Hair follicle dermal papilla cell (primary cell): ENCODE measurements at places on chromosomes 4 and X. TPM values are rescaled to one million over a fixed set of nuclear protein-coding genes. Genes with fewer than 3 reads are reported as not detected.

HELQ gene
- 11.8 and 14.8 TPM in 2 replicates for total RNA-seq

CT47B1 gene
- not detected in 2 replicates for total RNA-seq

ZNF732 gene
- total RNA-seq, result 1.1 and 1.7 TPM in 2 replicates

TRPC5OS gene
- total RNA-seq, result not detected in 2 replicates

EVC gene
- total RNA-seq, result 49.4 and 71.2 TPM in 2 replicates

ATP8A1 gene
- total RNA-seq, result 0.97 and 1.5 TPM in 2 replicates

AKAP14 gene
- total RNA-seq, result not detected in 2 replicates

SPRY1 gene
- 19.6 and 20.6 TPM in 2 replicates for total RNA-seq

SPIN4 gene
- 5.2 and 5.5 TPM in 2 replicates for total RNA-seq

QRFPR gene
- not detected in 2 replicates for total RNA-seq

MTCP1 gene
- 0.97 and 1.1 TPM in 2 replicates for total RNA-seq

STK32B gene
- total RNA-seq, result 2.4 and 17.7 TPM in 2 replicates

FAM184B gene
- under 0.01 TPM in 2 replicates for total RNA-seq

SNCA gene
- 1.6 and 1.9 TPM in 2 replicates for total RNA-seq

TMEM156 gene
- not detected in 2 replicates for total RNA-seq

FAM114A1 gene
- 406 and 462 TPM in 2 replicates for total RNA-seq

ESX1 gene
- not detected in 2 replicates for total RNA-seq

DOCK11 gene
- total RNA-seq, result 39.1 and 45.4 TPM in 2 replicates

SMIM10L2A gene
- total RNA-seq, result 0.32 and 0.73 TPM in 2 replicates

PPP1R2C gene
- total RNA-seq, result not detected in 2 replicates

UNC5C gene
- 4.7 and 6.8 TPM in 2 replicates for total RNA-seq

PPP2R2C gene
- total RNA-seq, result 0.24 TPM in 1 of 2 replicates, not detected in the other

HAUS7 gene
- total RNA-seq, result 10.6 and 12.3 TPM in 2 replicates

ARHGEF6 gene
- total RNA-seq, result 32.5 and 34.6 TPM in 2 replicates

JAKMIP1 gene
- total RNA-seq, result not detected in 2 replicates

SH2D1A gene
- not detected in 2 replicates for total RNA-seq

XG gene
- 8.0 and 14.1 TPM in 2 replicates for total RNA-seq

MAGEA1 gene
- total RNA-seq, result not detected in 2 replicates

ZNF141 gene
- 10.2 and 12.0 TPM in 2 replicates for total RNA-seq

STAP1 gene
- total RNA-seq, result not detected in 2 replicates

ABCD1 gene
- total RNA-seq, result 22.1 and 22.3 TPM in 2 replicates

BEND2 gene
- not detected in 2 replicates for total RNA-seq
